Activated T-cell treated with anti-CD3 and anti-CD28 coated beads, Interleukin-2, amount 50 U/mL, for 72 hours (primary cell): ENCODE measurements at places on chromosomes 11 and 22.

DNA sequence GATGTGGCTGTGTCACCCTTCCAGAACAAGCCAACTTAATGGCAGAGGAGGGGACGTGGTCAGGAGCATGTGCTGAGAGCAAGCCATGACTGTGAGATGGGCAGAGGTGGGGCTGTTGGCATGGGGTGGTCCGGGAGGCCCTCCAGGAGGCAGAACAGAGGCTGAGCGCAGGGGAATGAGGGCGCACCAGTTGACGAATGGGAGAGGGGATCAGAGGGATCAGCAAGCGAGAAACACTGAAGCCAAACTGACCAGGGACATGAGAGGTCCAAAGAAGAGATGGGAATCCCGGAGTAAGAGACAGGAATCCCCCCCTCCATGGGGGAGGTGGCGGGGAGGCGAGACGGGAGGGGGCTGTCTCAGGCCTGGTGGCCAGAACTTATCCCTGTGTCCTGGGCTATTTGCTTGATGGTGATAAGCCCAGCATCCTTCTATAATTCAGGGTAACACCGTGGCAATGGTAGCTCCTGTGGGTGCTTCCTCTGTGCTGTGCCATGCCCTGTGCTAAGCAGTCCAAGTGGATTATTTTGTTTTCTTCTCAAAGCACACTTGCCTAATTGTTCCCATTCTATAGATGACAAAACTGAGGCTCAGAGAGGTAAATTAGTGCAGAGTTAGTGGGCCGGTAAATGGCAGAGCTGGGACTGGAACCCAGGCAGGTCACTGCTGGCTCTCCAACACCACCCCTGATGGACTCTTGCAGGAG lies 83.4 kb upstream of the SHISAL1 start:
- DNase-seq: no peak

- peak; percentile 68 for DNase-seq
These were observed at the start of gene NCF4 for GRCh38 chr22:36860821-36861659. Gene NCF4, plus strand, starts transcription at chr22:36861006. Its CDS starts 166 bp downstream, at chr22:36861172.

- DNase-seq: no peak
These were observed 375.2 kb downstream of the SHANK2 start for GRCh38 chr11:70877151-70877550.

GRCh38 chr11:128231845-128232410 lies 355.4 kb downstream of the ETS1 start:
- no peak for DNase-seq
